C1 segment of cervical spinal cord (tissue), 14 donors: ENCODE measurements at places on chromosomes 16 and 17.

- DNase-seq, result no peak
Measured at GRCh38 chr16:3950343-3951193, 70.1 kb upstream of the CREBBP start.

GRCh38 chr17:57948555-57949420 lies 6.4 kb downstream of the CUEDC1 start:
- no peak for DNase-seq

- DNase-seq, result no peak
Measured at GRCh38 chr16:89697161-89697615, 4.3 kb downstream of the SPATA2L start.

DNA sequence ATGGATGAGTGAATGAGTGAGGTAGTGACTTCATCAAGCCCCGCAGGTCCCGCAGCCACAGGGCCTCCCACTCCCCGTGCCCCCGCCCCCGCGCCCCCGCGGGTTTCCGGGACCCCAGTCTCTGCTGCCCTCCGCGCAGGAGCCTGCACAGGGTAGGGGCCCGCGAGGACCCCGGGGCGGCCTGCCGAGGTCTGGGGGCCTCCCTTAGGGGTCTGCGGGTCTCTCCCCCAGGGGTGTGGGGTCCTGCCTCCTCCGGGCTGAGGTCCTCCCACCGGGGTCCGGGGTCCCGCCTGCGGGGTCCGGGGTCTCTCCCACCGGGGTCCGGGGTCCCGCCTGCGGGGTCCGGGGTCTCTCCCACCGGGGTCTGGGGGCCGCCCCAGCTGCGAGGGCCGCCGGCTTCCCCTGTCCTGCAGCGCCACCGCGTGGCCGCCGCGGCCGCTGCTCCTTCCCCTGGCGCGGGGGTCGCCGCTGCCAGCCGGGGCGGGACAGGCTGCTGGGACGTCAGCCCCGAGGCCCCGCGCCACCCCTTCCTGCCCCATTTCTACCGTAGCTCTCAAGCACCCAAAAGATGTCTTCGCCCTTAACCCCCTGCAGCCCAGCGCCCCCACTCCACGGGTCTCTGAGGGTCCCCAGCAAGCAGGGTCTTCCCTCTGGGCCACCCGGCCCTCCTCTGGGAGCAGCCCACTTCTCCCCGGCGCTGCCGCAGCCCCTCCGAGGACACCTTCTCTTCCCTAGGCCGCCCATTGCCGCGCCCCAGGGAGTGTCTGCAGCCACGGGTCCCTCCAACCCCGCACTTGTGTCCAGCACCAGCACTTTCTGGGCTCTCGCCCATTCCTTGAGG lies 10.4 kb upstream of the CHMP6 start:
- no peak for DNase-seq

GRCh38 chr16:78796221-78796866 lies 696.9 kb downstream of the WWOX start:
- DNase-seq, result no peak

DNA sequence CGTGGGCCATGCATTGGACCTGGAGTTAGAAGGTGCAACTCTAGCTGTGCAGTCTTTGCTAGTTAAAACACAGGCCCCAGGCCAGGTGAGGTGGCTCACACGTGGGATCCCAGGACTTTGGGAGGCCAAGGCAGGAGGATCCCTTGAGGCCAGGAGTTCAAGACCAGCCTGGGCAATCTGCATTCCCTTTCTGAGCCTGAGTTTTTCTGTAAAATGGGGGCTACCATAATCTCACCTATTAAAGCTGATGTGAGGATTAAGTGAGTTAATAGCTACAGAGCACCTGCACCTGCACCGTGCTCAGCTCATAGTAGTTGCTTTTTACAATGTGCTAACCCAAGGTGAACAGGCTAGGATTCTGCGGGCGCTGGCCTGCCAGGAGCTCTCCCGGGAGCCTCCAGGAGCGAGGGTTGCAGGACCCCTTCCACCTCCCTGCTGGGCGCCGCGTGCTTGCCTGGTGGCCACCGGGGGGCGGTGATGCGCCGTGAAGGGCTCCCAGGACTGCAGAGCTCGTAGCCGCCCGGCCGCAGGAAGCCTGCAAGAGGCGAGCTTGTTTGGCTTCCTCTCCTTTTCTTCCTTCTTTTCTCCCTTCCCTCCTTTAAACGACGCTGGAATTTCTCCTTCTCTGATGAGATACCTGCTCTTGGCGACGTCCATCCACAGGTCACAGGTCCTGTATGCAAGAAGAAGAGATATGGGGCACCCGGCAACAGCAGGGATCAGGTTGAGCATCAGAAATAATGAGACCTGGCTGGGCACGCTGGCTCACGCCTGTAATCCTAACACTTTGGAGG lies 51.3 kb downstream of the ZFP90 start:
- peak; percentile 3 for DNase-seq

DNA sequence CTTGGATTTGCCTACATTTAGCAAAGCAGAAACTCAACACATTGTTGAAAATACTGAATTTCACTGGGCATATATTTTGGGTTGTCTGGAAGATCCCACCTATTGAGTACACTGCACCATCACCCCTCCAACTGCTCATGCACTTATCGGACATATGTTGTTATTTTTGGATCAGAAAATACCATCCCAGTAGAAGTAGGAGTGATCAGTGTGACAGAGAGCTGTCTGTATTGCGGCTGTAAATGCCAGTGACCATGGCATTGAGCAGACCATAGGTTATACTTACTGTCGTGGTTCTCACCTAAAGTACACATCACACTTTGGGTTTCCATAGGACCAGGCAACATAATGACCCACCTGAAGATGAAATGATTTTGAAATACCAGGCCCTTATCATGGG lies 264.7 kb downstream of the CDH13 start:
- no peak for DNase-seq

DNA sequence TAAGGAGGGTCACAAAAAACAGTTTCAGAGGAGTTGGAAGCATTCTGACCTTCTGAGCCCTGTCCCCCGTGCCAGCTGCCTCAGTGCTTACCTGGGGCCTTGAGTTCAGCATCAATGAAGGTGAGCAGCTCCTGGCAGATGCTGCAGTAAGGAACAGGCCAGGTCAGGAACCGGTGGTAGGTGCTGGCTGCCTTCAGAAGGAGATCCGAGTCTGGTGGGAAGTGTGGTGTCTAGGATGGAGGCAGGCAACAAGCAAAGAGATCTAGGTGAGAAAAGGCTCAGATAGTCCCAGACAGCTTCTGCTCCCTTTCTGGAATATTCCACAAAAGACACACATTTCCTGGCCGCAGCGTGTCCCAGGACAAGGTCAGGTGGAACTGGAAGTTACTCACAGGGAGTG lies 37.2 kb upstream of the PIK3R6 start:
- DNase-seq, result no peak

- no peak for DNase-seq
Measured at GRCh38 chr17:34499576-34499975, 79.8 kb upstream of the TMEM132E start.

- DNase-seq, result no peak
Measured at GRCh38 chr16:67571464-67571863, 9.1 kb downstream of the CTCF start.

- DNase-seq, result no peak
Measured at GRCh38 chr17:75228847-75229246, 23.4 kb downstream of the NUP85 start.

DNA sequence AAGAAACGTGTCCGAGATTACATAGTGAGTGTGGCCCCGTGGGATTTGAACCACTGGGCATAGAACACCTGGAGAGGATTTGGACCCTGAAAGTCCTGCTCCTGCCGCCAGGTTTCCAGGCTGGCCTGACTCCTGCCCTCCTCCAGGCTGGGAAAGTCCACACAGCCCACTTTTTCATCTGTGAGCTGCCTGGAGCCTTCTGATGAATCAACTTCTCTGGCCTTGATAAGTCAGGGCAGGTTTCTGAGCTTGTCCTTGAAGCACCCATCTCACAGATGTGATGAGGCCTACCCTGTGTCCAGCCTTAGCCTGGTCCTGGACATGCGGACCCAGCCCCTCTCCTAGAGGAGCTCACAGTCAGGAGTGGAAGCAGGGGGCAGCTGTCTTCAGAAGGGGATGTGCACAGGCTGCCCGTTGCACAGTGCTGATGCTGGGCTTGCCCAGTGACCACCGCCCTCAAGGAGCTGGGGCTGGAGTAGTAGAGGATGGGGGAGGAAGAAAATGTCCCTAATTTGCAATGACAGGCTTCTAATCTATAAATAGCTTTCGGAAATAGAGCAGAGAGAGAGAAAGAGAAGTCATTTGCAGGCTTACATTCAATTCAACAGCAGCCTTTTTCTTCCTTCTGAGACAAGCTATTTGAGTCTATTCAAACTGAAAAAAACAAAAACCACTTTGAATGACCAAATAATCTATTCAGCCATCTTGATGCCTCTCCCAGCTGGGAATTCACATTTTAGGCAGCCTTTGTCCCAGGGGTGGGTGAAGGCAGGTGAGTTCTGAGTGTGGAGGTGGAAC lies 73.5 kb upstream of the DNAJA2 start:
- no peak for DNase-seq

GRCh38 chr16:80509872-80510271 lies 30.9 kb upstream of the DYNLRB2 start:
- no peak for DNase-seq

GRCh38 chr16:31118223-31119155 lies 1.0 kb downstream of the KAT8 start:
- no peak for DNase-seq

DNA sequence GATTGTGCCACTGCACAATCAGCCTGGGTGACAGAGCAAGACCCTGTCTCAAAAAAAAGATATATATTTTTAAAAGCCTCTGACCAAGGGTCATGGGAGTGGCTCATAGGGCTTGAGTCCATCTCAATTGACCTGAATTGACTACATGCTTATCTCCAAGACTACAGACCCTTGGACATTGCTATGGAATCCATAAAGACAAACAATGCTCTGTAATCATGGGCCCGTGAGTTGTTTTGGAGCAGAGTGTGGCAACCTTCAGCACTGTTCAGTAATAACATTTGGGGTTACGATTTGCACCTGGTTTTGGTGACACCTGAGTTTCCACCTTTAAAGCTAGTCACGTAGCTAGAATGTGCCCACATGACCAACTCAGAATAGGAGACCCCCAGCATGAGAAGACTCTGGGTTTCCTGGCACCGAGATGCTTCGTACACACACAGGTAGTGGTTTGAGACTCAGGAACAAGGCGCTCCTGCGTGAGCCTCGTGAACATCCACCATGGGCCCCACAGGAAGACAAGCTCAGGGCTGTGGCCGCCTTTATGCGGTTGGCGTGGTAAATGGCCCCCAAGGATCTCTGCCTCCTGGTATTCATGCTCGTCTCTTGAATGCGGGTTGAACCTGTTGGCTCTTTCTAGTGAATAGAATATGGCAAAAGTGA lies 66.6 kb upstream of the RPH3AL start:
- DNase-seq, result no peak

- DNase-seq, result peak; percentile 41
Measured at GRCh38 chr16:23509782-23510163, 521 bp downstream of the GGA2 start.

DNA sequence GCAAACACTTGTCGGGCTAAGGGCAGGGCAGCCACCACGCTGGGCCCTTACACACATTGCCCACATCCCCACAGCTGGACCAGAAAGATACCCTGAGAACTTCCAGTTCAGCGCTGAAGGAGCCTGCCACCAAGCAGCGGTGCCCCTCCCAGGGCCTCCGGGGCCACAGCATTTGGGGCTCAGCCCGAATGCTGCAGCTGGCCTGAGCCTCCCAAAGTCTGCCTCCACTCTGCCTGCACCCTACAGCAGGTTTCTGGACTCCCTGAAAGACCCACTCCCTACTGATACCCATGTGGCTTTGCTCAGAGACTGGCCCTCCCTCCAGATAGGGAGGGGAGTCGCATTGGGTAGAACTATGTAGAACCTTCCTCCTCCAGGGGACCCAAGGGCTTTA lies 1.5 kb downstream of the MCRIP1 start:
- DNase-seq, result no peak

DNA sequence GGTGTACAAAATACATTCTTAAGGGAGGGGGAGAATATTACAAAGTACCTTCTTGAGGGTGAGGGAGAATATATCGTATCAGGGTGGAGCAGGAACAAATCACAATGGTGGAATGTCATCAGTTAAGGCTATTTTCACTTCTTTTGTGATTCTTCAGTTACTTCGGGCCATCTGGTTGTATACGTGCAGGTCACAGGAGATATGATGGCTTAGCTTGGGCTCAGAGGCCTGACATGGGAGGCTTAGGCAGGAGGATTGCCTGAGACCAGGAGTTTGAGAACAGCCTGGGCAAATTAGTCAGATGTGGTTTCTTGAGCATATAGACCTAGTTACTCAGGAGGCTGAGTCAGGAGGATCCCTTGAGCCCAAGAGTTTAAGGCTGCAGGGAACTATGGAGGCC lies 13.1 kb downstream of the ODAD4 start:
- DNase-seq, result no peak

DNA sequence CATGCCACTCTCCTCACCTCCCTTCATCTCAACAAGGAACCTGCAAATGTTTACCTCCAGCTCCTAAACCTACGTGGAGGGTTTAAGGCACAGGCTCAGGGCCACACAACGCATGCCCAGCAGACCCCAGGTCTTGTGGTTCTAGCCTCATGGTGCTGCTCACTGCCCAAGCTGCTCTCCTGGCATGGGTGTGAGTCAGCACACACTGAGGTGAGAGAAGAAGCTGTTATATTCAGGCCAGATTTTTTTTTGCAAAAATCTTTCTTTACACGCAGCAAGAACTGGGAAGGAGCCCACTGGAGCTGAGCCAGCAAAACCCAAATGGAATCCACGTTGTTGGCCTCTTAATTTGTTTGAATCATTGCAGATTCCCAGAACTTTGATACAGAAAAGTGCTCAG lies 5.5 kb upstream of the C16orf96 start:
- DNase-seq, result no peak

- DNase-seq, result no peak
Measured at GRCh38 chr16:72924537-72924926, 123.4 kb downstream of the ZFHX3 start.

- DNase-seq, result no peak
Measured at GRCh38 chr17:51035431-51035830, 85.2 kb downstream of the SPAG9 start.

DNA sequence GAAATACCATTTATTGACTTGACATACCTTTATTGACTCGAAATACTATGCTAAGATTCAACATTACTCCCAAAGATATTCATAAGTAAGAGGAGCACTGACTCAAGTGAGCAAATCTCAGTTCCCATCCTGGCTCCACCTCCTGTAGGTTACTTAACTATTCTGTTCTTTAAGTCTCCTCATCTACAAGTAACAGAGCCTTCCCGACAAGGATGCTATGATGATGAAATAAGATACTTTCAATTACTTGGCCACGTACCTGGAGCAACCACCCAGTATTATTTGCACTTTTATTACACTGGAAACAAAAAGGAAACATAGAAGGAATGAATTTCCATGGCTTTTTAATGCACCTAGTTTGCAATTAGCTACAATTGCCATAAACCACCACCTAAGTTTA lies 16.3 kb downstream of the KANSL1 start:
- no peak for DNase-seq

GRCh38 chr17:37791447-37792399 lies 46.9 kb upstream of the HNF1B start:
- no peak for DNase-seq
